ENCODE measurements at places on chromosomes 12 and 14. TPM values are rescaled to one million over a fixed set of nuclear protein-coding genes. Genes with fewer than 3 reads are reported as not detected.

DNA sequence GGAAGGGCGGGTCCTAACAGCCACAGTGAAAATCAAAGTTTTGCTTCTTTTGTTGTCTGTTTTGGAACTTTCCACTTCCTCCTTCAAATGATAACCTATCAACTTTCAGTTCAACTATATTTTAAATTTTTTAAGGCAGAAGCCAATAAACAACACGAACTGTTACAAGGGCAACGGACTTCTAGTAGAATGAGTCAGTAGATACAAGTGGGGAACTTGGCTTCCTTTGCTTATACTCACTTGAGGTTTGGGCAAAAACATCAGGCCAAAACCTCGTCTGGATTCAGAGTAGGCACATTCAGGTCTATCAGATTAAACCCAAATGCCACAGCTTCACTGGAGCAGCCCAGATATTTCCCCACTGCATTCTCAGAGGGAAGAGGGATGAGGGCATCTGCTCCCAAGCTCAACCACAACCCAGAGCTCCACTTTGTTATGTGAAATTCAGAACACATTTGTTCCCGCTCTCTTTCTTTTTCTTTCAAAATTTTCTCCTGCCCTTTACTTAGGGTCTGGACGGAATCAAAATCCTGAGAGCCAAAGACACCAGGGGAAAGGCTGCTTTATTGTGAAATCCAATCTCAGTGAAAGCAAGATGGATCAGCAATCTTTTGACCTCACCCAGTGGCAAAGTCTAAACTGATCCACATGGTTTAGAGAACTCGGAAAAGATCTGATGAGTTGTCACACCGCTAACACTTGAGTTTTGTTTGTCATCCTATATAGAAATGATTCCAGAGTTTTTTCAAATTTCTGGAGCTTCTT lies 152.5 kb upstream of the BTG1 start:
- peak; percentile 81 for DNase-seq

DNA sequence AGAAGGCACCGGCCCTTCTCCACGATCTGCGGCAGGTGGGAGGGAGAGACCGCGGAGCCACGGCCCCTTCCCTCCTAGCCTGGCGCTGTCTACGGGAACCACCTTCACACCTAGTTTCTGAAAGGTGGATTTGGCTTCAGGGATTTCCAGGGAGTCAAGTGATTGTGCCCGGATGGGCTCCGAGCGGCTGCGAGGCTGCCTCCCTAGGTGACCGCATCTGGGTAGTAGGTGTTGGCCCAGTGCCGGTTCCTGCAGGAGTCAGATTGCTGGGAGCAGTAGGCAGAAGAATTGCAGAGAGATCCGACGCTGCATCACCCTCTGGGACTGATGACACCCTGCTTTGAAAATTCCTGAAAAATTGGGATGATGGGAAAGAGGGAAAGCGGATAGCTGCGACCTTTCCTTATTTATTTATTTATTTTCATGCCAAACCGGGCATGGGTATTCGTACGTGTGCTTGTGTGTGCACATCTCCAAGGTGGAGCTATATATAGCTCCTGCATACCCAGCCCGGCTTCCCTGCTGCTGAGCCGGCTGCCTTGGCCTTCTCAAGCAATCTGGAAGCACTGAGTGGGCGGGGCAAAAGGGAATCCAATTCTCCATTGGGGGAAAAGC lies 1.1 kb downstream of the CNTN1 start:
- DNase-seq: no peak

- DNase-seq: no peak
Measured at GRCh38 chr12:114628199-114628598, 55.8 kb downstream of the TBX3 start.

The STAC3 gene
- 0.36 TPM for total RNA-seq

- no peak for DNase-seq
Measured at GRCh38 chr12:131537267-131537958, 173.5 kb upstream of the SFSWAP start.

- DNase-seq: no peak
Measured at GRCh38 chr12:42565633-42566032, 23.9 kb downstream of the PRICKLE1 start.

Measured in osteoblast (primary cell).